Esophagus squamous epithelium (tissue), 5 donors: ENCODE measurements at places on chromosomes 5 and 9. TPM values are rescaled to one million over a fixed set of nuclear protein-coding genes. Genes with fewer than 3 reads are reported as not detected.

LIFR gene
- total RNA-seq, result 28.8 TPM

UGT3A1 gene
- not detected for total RNA-seq

CDKN2B gene
- total RNA-seq, result 65.0 TPM

UBE2R2 gene
- 19.1 TPM for total RNA-seq

TNC gene
- 50.7 TPM for total RNA-seq

DNA sequence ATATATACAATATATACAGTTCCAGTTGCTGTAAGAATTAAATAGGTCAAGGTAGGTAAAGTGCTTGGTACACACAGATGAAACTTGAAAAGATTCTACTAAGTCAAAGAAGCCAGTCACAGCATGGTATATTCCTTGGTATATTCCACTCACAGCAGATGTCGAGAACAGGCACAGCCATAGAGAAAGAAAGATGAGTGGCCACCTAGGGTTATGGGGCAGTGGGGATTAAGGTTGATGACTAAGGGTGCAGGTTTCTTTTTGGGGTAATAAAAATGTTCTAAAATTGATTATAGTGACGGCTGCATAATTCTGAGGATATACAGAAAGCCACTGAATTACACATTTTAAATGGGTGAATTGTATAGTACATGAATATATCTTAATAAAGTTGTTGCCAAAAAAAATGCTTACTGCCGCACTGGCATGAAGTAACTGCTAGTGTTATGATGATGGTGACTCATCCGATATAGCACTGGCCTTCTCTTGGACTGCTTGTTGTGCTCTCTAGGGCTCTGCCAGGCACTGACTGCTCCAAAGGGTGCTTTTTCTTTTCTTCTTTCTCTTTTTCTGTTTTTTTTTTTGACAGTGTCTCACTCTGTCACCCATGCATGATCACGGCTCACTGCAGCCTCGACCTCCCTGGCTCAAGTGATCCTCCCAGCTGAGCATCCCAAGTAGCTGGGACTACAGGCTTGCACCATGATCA lies 23.5 kb downstream of the TBC1D2 start:
- DNase-seq, result no peak

- DNase-seq, result no peak
Observed at GRCh38 chr5:163951069-163951468, 445.6 kb downstream of the MAT2B start.

DNA sequence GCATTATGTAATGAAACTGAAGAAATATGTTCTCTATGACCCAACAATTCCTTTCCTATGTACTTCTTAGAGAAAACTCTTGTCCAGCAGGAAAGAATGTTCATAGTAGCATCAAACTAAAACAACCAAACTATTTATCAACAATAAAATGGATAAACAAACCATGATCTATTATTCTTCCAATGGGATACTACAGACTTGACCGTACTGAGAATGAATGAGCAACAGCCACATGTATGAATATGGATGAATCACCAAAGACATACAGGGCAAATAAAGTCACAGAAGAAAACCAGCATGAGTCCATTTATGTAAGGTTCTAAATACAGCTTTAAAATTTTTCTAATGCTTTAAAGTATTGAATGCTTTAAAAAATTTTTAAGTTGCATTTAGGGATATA lies 73.6 kb upstream of the SUSD1 start:
- DNase-seq, result no peak
